RPMI7951 (cell line): ENCODE measurements at places on chromosomes 16 and 17. TPM values are rescaled to one million over a fixed set of nuclear protein-coding genes. Genes with fewer than 3 reads are reported as not detected.

GRCh38 chr17:40577611-40578065 lies 12.4 kb upstream of the CCR7 start:
- no peak for DNase-seq

- no peak for DNase-seq
Measured at GRCh38 chr16:31206776-31207175, 4.2 kb upstream of the PYCARD start.

DNA sequence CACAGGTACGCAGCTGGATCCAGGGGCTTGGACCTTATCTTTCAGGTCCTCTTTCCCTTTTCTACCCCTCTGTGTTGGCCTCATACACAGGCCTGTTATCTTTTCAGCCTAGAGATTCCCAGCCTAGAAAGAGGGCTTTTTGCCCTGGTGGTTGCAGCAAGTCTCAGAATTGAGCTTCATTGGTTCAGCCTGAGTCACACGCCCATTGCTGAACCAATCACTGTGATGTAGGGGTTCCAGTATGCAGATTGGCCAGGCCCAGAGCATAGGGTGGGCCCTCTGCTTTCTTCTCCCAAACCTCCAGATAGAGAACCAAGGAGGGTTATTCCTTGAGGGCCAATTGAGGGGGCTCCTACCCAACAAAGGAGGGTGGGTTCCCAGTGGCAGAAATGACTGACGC lies 32.8 kb downstream of the GPT2 start:
- peak; percentile 8 for DNase-seq

DNA sequence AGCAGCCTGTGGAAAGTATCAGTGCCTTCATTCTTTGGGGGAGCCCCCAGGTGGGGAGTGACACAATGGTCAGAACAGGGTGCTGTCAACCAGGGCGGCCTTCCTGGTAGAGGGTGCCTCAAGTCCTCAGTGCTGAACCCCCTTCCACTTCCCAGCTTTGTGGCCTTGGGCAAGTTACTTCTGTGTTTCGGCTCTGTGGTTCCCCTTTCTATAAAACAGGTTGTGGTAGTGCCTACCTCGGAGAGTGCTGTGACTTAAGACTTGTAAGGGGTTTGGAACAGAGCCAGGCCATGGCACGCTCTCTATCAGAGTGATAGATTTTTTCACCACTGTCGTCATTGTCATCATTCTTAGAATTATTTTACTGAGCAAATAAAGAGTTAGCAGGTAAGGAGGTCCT lies 141.1 kb downstream of the CCDC182 start:
- DNase-seq: no peak

- DNase-seq: no peak
Measured at GRCh38 chr16:77624085-77624484, 98.2 kb upstream of the NUDT7 start.

DNA sequence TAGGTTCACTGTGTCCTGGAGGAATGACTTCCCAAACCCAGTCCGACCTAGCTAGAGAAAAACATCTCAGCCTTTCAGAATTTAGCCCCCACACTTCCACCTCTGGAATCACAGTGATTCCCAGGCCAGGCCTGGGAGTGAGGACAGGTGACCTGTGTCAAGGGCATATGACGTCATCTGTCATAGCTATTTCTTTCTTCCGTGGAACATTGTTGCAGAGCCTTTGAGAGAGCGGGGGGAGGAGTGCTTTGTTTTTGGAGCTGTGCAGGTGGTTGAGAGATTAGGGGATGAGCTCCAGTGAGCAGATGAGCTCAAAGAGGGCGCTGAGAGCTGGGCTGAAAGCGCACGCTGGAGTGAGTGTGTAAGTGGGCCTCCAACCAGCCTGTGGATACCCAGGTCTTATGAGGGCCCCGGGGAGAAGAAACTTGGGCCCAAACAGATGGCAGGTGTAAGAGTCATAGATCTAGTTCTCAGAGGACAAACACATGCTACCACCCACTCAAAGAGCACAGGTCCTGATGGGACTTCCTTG lies 344.8 kb downstream of the SNX29 start:
- no peak for DNase-seq

GRCh38 chr17:28500712-28501379 lies 5.3 kb upstream of the FOXN1 start:
- no peak for DNase-seq

DNA sequence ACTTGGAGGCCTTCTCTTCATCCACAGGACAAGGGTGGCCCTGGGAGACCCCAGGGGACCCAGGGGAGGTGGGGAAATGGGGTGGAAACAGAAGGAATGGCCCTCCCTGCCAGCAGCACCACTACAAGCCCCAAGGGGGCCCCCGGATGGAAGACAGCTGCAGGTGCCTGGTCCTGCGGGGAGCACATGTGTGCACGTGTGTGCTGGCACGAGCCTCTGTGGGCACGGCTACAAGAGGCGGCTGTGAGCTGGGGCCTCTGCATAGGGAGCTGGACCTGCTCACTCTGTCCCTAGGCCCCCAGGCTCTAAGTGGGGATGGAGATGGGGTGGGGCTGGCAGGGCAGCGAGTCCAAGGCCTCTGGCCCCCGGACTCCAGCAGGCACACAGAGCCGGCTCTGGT lies 13.2 kb upstream of the AATK start:
- no peak for DNase-seq

GRCh38 chr17:73423159-73423715 lies 111.4 kb upstream of the CDC42EP4 start:
- DNase-seq: no peak

DNA sequence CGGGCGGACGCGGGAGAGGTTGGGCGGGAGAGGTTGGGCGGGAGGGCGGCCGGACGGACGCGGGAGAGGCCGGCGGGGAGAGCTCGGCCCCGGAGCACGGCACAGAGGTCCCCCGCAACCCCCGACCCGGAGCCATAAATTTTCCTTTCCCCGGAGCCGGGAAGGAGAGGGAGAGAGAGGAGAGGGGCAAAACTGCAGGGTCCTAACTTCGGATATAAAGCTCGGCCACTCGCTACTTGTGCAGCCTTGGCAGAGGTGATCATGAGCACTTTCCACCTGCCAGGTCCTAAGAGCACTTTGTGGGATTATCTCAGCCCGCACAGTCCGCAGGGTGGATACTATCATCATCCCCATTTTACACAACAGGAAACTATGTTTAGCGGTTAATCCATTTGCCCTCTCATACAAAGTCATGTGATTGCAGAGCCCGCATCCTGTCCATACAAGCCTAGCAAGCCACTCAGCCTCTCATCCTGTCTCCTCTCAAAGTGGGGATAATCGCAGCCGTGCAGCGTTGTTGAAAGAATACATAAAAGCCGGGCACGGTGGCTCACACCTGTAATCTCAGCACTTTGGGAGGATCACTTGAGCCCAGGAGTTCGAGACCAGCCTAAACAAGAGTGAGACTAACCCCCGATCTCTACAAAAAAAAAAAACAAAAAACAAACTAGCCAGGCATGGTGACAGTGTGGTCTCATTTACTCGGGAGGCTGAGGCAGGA lies 780 bp upstream of the DCAKD start:
- DNase-seq: peak; percentile 32

- no peak for DNase-seq
Measured at GRCh38 chr17:40092581-40092980, 7.8 kb downstream of the NR1D1 start.

- DNase-seq: no peak
Measured at GRCh38 chr17:38706505-38707216, 1.6 kb downstream of the MLLT6 start.

- no peak for DNase-seq
Measured at GRCh38 chr17:4004517-4005295, 40.5 kb upstream of the ATP2A3 start.

DNA sequence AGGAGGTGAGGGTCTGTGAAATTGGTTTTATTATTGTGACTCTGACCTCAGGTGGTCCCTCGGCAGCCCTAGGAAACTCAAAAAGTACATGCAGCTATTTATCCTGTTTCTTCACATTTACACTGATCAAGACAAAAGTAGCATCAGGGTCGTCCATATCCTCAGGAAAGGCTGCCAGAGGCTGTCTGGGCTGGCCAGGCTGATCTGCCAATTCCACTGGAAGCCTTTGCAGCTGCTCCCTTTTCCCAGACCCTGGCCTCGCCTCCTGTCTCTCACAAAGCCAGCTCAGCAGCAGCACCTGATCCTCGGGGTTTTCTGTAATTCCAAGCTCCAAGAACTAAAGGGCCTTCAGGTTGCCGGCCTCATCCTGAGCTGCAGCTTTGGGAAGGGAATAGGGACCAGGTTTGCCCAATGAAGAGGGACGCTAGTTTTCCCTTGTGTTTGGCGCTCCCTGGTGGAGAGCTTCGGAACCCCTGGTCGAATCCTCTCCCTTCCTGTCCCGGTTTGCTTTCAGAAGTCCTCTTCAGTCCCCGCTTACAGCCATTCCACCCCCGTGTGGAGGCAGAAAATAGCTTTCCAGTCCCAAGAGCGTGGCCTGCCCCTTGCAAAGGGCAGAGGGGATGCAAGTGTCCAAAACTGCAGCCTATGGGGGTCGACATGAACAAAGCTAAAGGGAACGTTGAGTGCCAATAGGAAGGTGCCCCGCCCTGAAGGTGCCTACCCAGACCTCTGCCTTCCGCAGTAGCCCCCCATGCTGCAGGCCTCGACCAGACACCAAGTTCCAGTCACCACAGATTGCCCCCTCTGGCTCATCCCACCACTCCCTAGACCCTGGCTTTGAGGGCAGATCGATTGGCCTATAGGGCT lies 13.4 kb downstream of the MFSD6L start:
- DNase-seq: peak; percentile 49

DNA sequence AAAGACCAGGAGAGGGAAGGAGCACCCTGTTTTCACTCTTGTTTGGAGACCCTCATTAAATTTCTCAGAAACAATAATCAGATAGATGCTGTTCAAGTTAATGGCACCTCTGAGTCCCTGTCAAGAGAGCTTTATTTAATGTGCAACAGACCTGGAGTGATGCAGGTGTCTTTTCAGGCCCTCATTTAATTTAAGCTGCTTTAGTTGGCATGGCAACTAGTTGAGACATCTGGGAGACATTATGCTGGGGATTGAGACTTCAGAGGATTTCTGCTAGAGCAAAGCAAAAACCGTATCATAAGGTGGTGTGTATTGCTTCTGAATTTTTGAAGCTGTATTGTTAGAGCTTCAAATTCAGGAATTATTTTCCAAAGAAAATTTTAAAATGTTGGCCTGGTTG lies 108.5 kb downstream of the NLK start:
- peak; percentile 2 for DNase-seq

DNA sequence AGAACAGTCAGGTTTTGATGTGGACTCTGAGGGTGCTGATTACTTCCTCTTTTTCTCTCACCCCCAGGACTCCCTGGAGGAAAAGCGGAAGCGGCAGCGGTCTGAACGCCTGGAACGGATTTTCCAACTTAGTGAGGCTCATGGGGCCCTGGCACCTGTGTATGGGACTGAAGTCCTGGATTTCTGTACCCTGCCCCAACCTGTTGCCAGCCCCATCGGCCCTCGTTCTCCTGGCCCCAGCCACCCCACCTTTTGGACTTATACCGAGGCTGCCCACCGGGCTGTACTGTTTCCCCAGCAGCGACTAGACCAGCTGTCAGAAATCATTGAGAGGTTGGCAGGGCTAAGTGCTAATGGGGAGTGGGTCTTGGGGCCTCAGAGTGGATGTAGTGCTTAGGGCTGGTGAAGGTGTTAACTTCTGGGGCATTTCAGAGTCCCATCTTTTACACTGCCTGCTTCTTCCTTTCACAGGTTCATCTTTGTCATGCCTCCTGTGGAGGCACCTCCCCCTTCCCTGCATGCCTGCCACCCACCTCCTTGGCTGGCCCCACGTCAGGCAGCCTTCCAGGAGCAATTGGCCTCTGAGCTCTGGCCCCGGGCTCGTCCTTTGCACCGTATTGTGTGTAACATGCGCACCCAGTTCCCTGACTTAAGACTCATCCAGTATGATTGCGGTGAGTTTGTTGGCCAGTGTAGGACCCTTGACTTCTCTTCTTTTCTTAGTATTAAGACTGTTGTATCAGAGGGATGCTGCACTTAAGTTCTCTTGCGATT lies 19.1 kb upstream of the PHKG2 start:
- DNase-seq: no peak

DNA sequence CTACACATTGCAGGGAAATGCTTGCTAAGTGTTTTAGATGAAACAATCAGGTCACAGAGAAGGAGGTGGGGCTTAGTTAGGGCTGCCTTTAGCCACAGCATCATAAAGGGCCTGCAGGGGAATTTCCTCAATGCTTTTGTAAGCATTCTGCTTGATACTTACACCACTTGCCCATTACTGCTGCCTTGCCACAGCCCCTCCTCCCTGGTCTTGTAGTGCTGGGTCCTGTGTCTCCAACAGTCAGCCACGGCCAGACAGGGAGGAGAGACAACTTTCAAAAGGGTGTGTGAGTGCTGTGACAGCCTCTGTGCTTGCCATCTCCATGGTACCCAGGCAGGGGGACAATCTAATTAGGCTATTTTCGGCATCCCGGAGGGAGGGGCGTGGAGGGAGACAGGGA lies 111.2 kb downstream of the SHISA9 start:
- no peak for DNase-seq

GRCh38 chr17:34706029-34706428 lies 126.6 kb downstream of the TMEM132E start:
- DNase-seq: peak; percentile 24

GRCh38 chr16:74942566-74942965 lies 42.4 kb downstream of the WDR59 start:
- DNase-seq: no peak

DNA sequence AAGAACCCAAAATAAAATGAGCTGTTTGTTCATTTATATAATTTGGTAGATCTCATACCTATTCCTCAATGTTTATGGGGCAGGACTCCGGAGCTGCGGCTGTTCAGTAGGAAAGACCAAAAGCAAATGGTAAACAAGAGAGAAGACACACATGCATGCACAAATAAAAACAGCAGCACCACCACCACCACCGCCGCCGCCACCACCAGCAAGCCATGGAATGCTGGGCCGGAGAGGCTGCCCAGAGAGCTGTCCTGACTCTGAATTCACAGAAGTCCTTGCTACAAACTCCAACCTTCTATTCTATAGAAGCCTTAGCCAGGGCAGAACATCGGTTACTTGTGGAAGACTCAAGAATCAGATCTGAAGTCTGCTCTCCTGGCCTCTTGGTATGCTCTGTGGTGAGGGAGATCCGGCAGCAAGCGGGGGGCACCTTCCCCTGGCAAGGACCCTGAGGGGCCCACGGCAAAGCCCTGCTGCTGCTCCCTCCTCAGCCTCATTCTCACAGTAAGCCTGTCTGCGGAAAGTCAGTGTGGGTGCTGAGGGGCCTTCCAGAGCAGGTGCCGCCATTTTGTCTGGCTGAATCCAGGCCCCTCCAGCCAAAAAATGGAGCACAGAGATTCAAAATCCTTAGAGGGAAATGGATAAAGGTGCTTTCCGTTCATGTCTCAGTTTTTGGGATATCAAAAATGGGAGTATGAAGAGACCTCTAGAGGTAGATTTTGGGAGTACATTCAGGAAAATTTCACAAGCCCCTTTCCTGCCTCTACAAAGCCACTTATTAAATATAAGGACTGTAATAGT lies 6.4 kb upstream of the FOXJ1 start:
- peak; percentile 22 for DNase-seq

LLGL2 gene
- 0.49 and 1.2 TPM in 2 replicates for total RNA-seq

PMM2 gene
- total RNA-seq: 27.0 and 30.3 TPM in 2 replicates

SMTNL2 gene
- total RNA-seq: not detected in 2 replicates

ZDHHC1 gene
- 1.4 and 2.0 TPM in 2 replicates for total RNA-seq

AANAT gene
- not detected in 2 replicates for total RNA-seq

CA7 gene
- total RNA-seq: not detected in 2 replicates

APOBR gene
- total RNA-seq: not detected in 2 replicates

GUCY2D gene
- total RNA-seq: not detected in 2 replicates

STUB1 gene
- total RNA-seq: 136 and 183 TPM in 2 replicates

KRT25 gene
- not detected in 2 replicates for total RNA-seq

CACNG5 gene
- total RNA-seq: not detected in 2 replicates

CCDC200 gene
- total RNA-seq: not detected in 2 replicates

SLFN12 gene
- 11.0 and 13.9 TPM in 2 replicates for total RNA-seq

MYH1 gene
- total RNA-seq: not detected in 2 replicates

NGFR gene
- 6.4 and 10.1 TPM in 2 replicates for total RNA-seq

CES5A gene
- not detected in 2 replicates for total RNA-seq

ABCA9 gene
- total RNA-seq: not detected in 2 replicates

EXOC3L1 gene
- total RNA-seq: 0.39 and 0.60 TPM in 2 replicates

STH gene
- total RNA-seq: not detected in 2 replicates

MEIOB gene
- total RNA-seq: not detected in 2 replicates
